Stimulated activated CD4-positive, alpha-beta T cell treated with anti-CD3 and anti-CD28 coated beads, TNF-alpha, amount 100 ng/mL, for 1 hour (primary cell): ENCODE measurements at places on chromosomes 16 and 17.

DNA sequence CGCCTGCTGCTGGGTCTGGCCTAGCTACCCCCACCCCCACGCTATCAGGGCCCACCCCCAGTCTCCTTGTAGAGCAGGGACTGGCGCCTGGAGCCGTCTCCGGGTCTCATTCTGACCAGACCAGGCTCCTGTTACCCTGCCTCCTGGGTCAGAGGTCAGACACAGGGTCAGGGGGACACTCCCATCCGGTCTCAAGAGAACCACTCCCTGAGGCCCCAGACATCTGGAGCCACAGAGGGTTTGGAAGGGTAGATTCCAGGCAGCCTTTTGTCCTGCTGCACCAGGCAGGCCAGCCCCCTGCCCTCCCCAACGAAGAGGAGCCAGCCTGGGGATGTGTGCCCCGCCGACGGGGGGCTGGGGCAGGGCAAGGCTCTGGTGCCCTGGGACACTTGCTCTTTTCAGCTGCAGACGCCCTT, 944 bp upstream of the WFIKKN1 start:
- no peak for DNase-seq

- no peak for DNase-seq
Measured at GRCh38 chr16:66289051-66289680, 77.3 kb upstream of the CDH5 start.

DNA sequence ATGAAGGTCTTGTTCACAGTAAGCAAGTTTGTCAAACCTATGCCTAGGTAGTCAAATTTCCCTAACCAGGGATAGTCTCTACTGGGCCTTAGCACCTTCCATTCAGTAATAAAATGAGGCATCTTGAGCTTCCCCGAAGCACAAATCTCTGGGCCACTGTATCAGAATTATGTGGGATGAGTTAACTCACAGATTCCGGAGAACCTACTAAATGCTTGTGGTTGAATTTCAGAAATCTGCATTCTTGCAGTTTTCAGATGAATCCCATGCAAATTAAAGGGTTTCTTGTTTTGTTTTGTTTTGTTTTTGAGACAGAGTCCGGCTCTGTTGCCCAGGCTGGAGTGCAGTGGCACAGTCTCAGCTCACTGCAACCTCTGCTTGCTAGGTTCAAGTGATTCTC, 478.8 kb upstream of the HSBP1 start:
- DNase-seq, result no peak

- no peak for DNase-seq
Measured at GRCh38 chr16:1159973-1160772, 7.3 kb downstream of the CACNA1H start.

DNA sequence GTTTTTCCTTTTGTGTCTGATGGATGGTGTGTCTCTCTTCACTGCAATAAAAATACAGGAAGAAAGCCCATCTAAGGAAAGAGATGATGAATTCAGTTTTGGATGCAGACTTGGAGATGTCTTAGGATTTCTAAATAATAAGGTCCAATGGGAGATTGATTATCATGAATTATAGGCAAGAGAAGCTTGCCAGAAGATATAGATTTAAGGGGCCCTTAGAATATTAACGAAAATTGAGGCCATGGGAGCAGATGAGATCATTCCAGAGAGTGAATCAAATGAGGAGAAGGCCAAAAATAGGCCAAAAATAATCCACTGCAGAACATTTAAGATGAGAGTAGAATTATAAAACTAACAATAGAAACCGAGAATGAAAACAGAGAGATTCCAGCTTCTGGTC, 63.1 kb downstream of the KCNJ2 start:
- DNase-seq, result no peak

- DNase-seq, result no peak
Measured at GRCh38 chr17:47704116-47704515, 10.2 kb downstream of the TBKBP1 start.

DNA sequence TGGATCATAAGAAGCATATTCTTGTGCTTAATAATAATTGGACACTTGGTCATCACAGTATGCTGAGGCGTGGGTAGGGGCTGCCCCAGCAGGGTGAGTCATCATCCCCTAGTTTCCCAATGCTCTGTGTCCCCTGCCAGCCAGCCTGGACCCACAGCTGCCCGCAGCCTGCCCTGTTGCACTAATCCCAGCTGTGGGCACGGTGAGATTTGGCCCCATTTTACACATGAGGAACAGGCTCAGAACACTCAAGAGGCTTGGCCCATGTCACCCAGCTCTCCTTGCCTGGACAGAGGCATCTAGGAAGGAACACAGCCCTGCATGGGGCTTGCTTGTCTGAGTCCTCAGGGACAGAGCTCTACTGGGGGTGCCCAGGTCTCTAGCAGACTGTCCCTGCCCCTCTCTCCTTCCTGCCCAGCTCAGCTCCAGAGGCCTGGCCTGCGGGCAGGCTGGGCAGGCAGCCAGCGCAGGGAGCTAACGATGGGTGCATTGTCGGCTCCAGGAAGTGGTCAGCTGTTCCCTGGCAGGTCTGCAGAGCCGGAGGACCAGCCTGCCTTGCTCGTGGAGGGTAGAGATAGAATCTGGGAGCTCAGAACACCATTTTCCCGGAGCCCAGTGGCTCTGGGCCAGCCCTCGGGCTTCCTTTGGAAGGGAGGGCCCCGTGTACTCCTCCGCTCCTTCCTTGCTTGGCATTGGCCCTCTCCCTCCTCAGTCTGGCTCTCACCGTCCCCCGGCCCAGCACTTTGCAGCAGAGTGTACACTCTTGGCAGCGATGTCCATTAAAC, 189.4 kb downstream of the RAB11FIP4 start:
- no peak for DNase-seq

- DNase-seq, result no peak
Measured at GRCh38 chr16:58280846-58281301, 14.0 kb downstream of the PRSS54 start.

DNA sequence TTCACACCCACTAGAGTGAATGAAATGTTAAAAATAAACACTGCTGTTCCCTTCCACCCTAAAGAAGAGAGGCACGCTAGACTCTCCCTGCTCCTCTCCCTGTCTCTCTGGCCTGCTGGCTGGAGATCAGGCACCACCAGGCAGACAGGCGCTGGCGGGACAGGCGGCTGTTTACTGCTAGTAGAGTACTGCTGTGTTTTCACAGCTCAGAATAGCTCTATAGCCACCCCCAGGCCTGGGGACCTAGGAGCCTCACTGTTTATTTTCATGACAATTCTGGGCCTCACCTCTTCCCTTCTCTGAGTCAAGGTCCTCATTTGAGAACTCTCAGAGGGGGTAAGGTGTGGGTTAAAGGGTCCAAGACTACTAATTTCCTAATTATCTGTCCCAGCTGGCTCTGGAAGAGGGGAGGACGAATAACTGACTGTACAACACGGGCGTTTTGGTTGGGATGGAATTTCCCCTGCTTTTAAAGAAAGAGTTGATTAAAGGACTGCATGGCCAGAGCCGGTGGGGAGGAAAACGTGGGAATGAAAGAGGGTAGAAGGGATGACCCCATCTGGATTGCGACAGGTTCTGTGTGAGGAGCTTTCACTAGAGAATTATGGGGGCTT, 9.0 kb upstream of the G6PC1 start:
- DNase-seq, result no peak

DNA sequence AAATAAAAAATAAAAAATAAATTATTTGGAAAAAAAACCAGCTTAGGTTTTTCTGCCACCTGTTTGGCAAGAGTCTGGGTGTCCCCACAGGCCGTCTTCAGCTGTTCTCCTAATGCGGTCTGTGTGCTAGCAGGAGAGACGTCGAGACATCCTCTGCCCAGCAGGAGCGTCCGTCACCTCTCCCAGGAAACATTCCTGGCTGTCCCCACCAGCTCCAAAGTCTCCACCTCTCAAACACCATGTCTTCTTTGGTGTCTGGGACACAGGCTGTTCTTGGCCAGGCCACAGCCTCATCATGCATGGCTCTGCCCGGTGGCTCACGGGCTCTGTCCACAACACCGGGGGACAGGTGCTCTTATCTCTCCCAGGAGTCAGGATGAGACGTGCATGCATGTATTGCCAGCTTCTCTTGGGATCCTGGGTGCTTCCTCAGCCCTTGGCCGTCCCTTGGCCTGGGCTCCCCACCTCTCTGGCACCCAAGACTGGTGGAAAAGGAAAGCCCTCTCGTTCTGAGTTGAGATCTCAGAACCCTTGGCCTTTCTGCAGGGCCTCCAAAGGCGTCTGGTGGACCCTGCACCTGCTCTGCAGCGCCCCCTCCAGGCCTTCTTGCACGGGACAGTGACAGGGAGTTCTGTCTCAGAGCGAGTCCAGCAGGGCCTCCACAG, 84.9 kb upstream of the CBX4 start:
- DNase-seq, result no peak

DNA sequence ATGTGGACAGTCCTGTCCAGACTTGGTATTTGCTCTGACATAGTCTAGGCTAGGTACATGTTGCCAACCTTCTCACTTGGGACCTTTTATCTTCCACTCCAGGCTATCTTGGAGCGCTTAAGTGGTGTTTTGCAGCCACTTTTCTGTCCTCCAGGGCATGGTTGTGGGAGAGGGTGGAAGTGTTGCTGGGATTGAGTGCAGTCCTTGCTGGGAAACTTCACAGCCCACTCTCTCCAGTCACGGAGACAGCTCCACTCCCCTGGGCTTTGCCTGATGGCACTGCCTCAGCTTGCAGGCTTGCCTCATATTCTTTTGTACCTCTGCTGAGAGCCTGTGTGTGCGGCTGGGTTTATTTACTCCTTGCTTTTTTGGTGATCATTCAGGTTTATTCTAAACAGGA, 17.4 kb downstream of the RPA1 start:
- no peak for DNase-seq

GRCh38 chr16:52657924-52658323, 111.0 kb upstream of the TOX3 start:
- no peak for DNase-seq

DNA sequence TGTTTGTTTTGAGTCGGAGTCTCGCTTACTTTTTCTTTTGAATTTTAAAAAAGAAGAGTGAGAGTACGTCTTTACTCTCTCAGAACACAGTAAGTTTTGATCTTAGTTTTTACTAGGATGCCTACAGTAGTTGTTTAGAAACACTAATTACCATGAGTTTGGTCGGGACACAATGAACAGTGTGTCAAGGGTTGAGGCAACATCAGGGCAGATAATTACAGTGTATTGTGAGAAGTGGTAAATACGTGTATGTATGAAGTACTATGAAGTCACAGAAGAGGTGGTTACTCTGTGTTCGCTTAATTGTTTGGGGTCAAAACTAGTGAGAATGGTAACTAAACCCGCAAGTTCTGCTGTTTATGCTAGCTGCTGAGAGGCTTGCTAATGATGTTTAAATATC, 18.2 kb downstream of the PAFAH1B1 start:
- no peak for DNase-seq

GRCh38 chr17:74457146-74457819, 9.2 kb upstream of the CD300A start:
- DNase-seq, result peak; percentile 42
